ENCODE measurements at places on chromosomes 3 and 15. TPM values are rescaled to one million over a fixed set of nuclear protein-coding genes. Genes with fewer than 3 reads are reported as not detected.

Gene CD80
- not detected for total RNA-seq

Gene WNT7A
- under 0.01 TPM for total RNA-seq

Gene ALDH1L1
- total RNA-seq: 65.3 TPM

Gene GREM1
- total RNA-seq: under 0.01 TPM

Gene ATP13A5
- not detected for total RNA-seq

Gene EXD1
- total RNA-seq: not detected

Gene VPS39
- total RNA-seq: 133 TPM

Gene RSL24D1
- 13.5 TPM for total RNA-seq

Gene PLCL2
- 25.7 TPM for total RNA-seq

Gene OR5H15
- total RNA-seq: not detected

Gene PAQR5
- 6.5 TPM for total RNA-seq

Gene NCKIPSD
- 16.6 TPM for total RNA-seq

Gene SKIC8
- 30.3 TPM for total RNA-seq

Gene PPP1R2
- 42.5 TPM for total RNA-seq

Gene CORO2B
- total RNA-seq: 4.0 TPM

Gene PLSCR2
- not detected for total RNA-seq

Gene GOLGA6L22
- total RNA-seq: not detected

Gene RASGRF1
- 1.0 TPM for total RNA-seq

Gene PLS1
- 6.3 TPM for total RNA-seq

Gene PIERCE2
- total RNA-seq: 2.0 TPM

Gene AMT
- 10.9 TPM for total RNA-seq

Gene HTR3E
- total RNA-seq: not detected

Gene C3orf22
- not detected for total RNA-seq

Gene WDR5B
- total RNA-seq: 5.6 TPM

Gene AQR
- 15.0 TPM for total RNA-seq

Gene SPTSSB
- total RNA-seq: 3.4 TPM

Gene CYP11A1
- total RNA-seq: 0.99 TPM

Gene CYP1A2
- total RNA-seq: not detected

Gene DNASE1L3
- 2.1 TPM for total RNA-seq

Data from body of pancreas (tissue), 4 donors.